Activated naive CD4-positive, alpha-beta T cell treated with anti-CD3 and anti-CD28 coated beads, Interleukin-2, amount 50 U/mL, for 72 hours (primary cell): ENCODE measurements at places on chromosomes 1 and 21. TPM values are rescaled to one million over a fixed set of nuclear protein-coding genes. Genes with fewer than 3 reads are reported as not detected.

GRCh38 chr1:245791410-245792312 lies 636.9 kb downstream of the KIF26B start:
- no peak for DNase-seq

GRCh38 chr1:3604468-3604974 lies 6.8 kb downstream of the MEGF6 start:
- DNase-seq = no peak

DNA sequence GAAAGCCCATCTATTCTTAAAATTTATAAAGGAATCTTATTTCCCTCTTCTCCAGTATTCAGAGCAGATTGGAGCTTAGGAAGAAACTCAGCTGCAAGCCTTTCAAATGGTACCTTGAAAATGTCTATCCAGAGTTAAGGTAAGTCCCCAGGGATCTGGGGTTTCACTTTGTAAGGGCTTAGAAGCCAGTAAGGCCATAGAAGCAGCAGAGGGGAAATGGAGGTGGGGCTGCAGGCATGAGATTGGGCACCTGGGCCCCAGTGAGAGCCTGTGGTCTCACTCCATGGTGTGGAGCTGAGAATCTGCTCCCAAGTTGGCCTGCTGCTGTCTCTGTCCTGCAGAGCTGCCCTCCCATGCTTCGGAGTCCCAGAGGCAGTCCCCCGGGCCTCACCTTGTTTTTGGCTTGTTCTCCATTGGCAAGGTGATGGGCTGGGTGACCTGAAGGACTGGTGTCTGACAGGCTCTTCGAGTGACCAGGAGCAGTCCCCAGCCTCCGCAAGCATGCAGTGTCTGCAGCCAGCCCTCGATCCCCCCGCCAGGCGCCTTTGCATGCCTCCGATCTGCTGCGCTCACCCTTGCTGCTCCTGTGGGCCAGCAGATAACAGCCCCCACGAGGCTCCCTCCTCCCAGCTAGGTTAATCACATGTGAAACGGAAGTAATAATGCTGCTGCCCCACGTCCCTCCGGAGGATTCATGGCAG lies 163.1 kb downstream of the PGBD5 start:
- DNase-seq = no peak

GRCh38 chr1:184810735-184811343 lies 56.2 kb upstream of the EDEM3 start:
- no peak for DNase-seq

WNT4 gene
- total RNA-seq = not detected
